ENCODE measurements at places on chromosomes 3 and 15.

DNA sequence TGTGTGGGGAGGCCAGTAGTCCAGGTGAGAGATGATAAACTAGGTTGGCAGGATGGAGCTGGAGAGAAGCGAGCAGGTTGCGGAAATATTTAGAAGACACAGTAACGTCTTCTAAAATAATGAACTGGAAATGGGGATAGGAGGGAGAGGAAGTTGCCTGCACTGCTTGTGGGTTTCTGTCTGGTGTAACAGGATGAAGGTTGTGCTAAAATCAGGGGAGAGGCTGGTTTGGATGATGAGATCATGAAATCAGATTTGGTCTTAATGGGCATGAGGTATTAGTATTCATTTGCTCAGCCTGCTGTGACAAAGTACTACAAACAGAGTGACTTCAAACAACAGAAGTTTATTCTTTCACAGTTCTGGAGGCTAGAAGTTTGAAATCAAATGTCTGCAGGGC, 32.1 kb upstream of the TNFAIP8L3 start:
- no peak for DNase-seq

GRCh38 chr3:195003893-195004289, 267.1 kb downstream of the XXYLT1 start:
- no peak for DNase-seq

DNA sequence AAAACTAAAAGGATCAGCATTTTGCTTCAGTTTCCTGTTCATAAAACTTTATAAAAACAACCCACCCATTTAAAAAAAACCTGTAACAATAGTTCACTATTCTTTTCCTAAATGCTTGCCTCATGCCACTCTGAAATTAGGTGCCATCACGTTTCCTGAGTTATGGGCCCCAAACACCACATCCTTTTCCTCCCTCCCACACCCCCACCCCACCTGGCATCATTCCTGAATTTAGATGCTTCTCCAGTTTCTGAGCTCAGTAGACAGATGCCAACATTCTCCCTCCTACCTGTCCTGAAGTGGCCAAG, 11.9 kb upstream of the ARHGEF3 start:
- no peak for DNase-seq

DNA sequence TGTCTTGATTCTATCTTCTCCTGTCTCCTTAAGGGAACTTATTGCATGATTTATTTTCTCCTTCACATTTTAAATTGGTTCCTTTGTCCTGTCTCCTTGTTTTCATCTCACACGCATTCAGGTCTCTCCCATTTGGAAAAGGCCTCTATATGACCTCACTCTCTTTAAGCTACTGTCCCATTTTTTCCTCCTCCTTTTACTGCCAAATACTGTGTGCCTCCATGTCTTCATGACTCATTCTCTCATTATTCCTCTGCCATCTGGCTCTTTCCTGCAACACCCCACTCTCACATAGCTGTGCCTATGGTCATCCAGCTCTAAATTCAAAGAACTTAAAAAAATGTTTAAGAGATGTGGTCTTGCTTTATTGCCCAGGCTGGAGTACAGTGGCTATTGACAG, 48.0 kb downstream of the TYRO3 start:
- DNase-seq: peak; percentile 93

GRCh38 chr3:100097919-100098783, 16.1 kb downstream of the FILIP1L start:
- no peak for DNase-seq

- no peak for DNase-seq
Measured at GRCh38 chr3:52183786-52184445, 14.0 kb upstream of the ALAS1 start.
